ENCODE measurements at places on chromosomes 11 and 22.

GRCh38 chr22:44519886-44520285, 21.9 kb upstream of the RTL6 start:
- no peak for ATAC-seq

DNA sequence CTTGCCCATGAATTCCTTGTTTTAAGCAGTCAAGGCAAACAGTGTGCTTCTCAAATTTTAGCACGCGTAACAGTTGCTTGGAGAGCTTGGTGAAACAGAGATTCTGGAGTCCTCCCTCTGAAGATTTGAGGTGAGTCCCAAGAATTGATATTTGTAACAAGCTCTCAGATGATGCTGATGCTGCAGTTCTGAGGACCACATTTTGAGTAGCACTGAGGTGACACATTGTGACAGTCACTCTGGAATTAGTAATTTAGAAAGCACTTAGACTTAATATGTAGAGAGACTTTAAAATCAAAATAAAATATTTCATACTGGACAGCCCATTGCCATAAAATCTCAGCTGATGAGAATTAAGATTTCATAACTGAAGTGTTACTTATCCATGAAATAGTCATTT, 38.5 kb downstream of the DNAJC24 start:
- peak; percentile 85 for ATAC-seq

DNA sequence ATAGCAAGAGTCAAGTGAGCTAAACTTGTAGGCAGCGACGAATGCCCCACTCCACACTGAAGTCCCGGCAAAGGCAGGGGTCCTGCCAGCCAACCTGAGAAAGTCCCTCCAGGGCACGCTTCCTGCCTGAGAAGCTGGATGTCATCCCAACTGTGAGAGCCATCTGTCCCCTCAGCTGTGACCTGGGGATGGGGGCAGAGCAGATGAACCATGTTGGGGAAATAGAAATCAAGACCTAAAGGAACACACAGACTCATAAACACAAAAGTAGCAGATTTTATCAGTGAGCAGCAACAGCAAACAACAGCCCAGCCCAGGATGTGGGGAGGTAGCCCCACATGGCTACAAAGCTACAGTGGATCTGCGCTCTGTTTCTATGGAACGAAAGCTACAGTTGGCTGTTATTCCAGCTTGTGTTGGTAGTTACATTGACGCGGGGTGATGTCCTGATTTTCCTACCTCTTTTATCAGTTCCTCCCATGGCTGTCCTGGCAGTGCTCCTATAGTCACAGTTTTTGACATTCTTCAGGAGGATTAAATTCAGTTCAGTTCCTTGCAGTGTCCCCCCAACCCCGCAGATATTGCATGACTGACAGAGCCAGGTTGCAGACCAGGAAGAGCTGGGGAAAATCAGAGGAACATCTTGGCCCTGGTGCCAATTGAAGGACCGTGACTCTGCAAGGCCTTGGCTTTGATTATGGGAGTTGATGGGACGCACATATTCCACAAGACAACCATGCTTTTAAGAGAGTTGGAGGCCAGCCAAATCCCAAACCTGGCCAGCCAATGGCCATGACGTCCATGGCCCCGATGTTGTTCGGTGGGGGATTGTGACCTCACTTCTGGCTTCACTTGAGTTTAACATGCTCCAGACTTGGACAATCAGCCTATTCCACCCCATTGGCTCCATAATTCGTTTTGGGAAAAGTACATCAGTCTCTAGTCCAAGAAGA, 14.6 kb downstream of the MRGPRD start:
- ATAC-seq = no peak

GRCh38 chr11:19441752-19442553, 201.2 kb upstream of the E2F8 start:
- ATAC-seq = peak; percentile 88

DNA sequence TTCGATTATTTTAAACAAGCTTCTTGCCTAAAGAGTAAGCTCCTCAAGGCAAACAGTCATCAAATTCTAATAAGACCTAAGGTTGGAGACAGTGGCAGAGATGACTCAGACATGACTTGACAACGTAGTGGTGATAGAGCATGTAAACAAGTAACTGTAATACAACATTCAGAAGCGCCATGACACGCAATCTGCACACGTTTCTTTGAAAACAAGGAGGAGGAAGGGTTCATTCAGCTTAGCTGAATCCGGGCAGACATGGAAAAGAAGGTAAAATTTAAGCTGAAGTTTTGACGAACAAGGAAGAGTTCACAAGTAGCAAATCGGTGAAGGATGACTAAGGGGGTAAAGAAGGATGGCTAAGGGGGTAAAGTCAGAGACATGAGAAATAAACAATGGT, 152.4 kb upstream of the ZC3H12C start:
- no peak for ATAC-seq

GRCh38 chr11:134795017-134795416, 383.0 kb upstream of the B3GAT1 start:
- ATAC-seq = no peak

DNA sequence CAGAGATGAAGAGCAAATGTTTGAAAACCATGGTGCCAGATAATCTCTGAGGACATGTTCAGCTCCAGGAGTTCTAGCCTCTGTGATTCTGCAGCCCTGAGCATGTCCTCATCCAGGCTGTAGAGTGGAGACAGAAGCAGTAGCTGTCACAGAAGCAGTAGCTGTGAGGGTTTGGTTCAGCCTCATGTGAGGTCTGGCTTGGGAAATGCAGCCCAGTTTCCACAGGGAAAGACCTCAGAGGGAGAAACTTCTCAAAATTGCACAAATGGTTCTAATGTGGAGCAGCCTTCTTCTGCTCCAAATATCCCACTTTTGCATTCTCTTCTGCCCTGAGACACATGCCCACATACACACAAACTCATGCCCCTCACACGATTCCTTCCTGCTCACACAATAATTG, 48.4 kb downstream of the DBX1 start:
- ATAC-seq = no peak

GRCh38 chr11:35304386-35304775, 115.0 kb downstream of the SLC1A2 start:
- peak; percentile 56 for ATAC-seq

- peak; percentile 65 for ATAC-seq
Measured at GRCh38 chr11:110380836-110381622, 48.7 kb upstream of the FDX1 start.

DNA sequence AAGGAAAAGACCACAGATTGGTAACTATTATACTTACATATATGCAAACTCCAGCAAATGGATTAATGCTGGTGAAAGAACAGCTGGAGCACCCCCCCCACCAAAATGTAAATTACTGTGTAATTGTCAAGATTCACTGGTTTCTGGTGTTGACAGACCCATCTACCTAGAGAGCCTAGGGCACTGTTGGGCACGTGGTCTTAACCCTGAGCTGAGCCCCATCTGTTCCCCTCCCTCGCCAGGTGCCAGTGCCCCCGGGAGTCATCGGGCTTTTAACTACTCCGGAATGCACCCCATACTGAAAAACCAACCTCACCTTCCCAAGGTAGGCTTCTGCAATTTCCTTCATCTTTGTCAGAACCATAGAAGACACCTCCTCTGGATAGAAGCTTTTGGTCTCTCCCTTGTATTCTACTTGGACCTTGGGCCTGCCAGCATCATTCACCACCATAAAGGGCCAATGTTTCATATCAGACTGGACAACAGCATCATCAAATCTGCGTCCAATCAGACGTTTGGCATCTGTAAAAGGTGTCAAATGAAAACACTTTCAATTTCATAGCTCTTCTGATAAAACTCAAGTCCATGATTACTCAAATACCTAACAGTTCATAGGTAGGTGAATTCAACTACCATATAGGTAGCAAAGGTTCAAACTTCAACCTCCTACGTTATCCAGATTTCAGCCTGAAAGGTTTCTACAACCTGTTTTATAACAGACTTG, 1.5 kb downstream of the HSPA8 start:
- ATAC-seq = no peak

- ATAC-seq = no peak
Measured at GRCh38 chr22:18060646-18061620, 16.9 kb upstream of the PEX26 start.

- ATAC-seq = peak; percentile 72
Measured at GRCh38 chr22:50270666-50271394, 650 bp upstream of the MAPK11 start.

DNA sequence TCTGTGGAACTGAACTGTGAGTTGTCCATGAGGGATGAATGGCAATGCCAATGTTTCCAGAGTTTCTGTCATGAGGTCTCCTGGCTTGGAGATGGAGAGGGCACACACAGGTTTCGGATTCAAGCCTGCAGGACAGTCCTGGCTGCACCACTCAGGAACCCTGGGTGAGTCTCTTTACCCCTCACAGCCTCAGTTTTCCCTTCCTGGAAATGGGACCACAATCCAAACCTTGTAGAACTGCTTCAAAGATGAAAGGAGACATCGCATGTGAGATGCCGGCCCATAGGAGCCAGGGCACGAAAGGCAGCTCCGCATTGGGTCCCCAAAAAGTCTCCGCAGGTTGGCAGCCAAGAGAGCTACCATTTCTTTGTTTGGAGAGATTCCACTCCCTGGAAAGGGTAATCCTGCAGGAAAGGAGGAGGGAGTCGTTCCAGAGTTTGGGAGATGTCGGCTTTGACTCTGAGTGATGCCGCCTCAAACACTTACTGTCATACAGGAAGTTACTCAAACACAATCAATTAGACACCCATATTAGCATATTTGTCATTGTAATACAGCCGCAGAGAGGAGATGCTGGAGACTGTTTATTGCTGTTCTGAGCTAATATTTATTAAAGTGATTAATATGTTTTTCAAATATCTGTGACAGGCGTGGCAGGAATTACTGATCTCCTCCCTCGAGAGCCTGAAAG, 318.3 kb downstream of the MN1 start:
- ATAC-seq = no peak

DNA sequence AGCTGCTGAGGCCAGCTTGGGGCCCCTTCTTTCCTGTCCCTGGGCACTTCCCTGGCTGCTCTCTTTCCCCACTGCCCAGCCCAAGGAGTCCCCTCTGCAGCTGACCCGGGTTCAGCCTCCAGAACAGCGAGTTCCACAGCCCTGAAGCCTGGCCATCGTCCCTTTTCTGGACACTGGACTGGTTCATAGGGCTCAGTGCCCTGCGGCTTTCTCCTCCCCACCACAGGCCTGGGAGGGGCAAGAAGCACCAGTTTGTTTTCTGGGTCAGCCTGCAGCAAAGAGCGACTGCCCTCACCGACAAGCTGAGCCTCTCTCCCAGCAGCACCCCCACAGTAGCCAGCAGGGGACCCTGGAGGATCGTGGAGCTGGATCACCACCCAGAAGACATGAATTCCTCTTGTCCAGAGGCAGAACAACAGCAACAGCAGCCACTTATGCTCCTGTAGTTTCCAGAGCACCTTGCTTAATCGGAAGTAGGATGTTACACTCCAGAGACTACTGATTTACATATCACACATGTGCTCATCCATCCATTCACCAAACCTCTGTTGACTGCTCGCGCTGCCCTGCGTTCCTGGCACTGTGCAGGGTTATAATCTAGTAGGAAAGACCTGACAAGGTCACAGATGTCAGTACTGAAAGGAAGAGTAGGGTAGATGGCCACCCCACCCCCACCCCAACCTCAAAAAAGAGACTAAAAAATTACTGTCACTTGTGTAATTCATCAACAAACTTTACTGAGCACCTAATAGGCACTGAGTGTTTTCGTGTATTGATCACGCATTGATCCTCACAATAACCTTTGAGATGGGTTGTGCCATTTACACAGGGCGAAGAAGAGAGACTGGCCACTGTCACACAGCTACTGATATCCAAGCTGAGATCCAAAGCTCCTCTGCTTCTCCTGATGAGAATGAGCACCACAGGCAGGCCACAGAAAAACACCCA, 13.0 kb upstream of the CXCR5 start:
- peak; percentile 71 for ATAC-seq

DNA sequence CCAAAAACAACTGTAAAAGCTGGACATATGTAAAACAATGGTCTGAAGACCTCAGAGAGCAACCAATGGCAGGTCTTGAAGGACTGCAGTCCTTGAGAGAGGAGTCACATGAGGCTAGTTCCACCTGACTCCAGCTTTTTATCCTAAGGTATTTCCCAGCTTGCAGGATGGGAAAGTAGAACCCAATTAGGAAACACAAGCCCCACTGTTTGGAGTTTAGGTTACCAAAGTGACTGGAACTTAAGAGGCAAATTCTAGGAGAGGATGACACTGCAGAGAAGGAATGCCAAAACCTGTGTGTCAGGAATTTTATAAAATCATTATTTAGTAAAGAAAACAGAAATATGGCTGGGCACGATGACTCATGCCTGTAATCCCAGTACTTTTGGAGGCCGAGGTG, 18.4 kb downstream of the OR2AT4 start:
- ATAC-seq = no peak

GRCh38 chr11:90753546-90753945, 530.7 kb upstream of the CHORDC1 start:
- ATAC-seq = no peak

- no peak for ATAC-seq
Measured at GRCh38 chr11:96045622-96046456, 121.9 kb upstream of the MTMR2 start.

GRCh38 chr11:45973601-45974000, 51.1 kb downstream of the LARGE2 start:
- ATAC-seq = no peak

- no peak for ATAC-seq
Measured at GRCh38 chr11:12669930-12670329, 4.3 kb upstream of the TEAD1 start.

DNA sequence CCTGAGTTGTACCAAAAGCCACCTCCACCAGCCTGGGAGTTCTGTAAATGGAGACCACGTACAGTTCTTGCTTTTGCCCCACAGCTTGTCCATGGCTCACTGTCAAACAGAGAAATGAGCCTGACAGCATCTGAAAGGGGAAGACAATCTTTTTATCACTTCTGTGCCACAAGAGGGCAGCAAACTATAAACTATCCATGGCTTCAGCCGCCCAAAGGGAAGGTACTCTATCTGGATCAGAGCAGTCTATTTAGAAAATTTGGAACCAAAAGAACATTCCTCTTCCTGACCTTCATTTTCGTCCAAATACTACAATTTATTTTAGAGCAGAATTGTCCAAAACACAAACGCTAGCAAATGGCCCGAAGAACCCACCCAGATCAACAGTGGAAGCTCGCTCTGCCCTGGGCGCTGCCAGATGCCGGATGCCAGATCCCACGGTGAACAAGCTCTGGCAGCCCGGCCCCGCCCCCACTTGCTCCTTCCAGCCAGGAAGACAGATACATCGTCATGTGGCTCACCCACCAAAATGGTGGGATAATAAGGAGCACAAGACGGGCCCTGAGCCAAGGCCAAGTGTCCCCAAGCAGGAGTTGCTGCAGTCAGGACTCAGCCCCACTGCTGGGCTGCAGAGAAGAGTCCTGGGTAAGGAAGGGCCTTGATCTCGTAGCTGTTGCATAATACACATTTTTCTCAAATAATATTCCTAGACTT, 23.9 kb upstream of the SCGB1A1 start:
- ATAC-seq = peak; percentile 88

DNA sequence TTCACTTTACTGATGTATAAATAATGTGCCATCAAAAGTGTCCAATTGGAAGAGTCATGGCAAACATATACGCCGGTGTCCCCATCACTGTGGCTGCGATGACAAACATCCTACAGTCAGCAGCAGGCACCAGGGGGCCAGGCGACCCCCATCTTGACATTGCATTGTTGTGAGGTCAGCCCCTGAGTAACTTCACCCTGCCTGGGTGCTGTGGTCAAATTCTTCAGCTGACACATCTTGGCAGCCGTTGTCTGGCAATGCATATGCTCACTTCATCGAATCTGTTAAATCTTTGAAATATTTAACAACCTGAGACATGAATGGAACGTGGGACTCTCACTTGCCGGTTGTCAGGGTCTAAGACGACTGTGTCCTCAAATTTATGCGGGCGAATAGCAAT, 430.9 kb downstream of the BRD1 start:
- ATAC-seq = no peak

GRCh38 chr11:113242767-113243397, 71.5 kb upstream of the TTC12 start:
- ATAC-seq = peak; percentile 75

Data from activated T-helper 17 cell treated with anti-CD3 and anti-CD28 coated beads, Interleukin-2, amount 50 U/mL, for 72 hours (primary cell).